ENCODE measurements at places on chromosomes 1 and 21.

- DNase-seq: peak; percentile 41
- peaks cover 56% of the 10 kb centered on the region for H3K36me3 ChIP-seq
- H3K27me3 ChIP-seq: no peaks in the 10 kb centered on the region
- H3K4me1 ChIP-seq: peaks cover 79% of the 10 kb centered on the region
These were observed 29.2 kb downstream of the RAP1A start for GRCh38 chr1:111648806-111649205.

DNA sequence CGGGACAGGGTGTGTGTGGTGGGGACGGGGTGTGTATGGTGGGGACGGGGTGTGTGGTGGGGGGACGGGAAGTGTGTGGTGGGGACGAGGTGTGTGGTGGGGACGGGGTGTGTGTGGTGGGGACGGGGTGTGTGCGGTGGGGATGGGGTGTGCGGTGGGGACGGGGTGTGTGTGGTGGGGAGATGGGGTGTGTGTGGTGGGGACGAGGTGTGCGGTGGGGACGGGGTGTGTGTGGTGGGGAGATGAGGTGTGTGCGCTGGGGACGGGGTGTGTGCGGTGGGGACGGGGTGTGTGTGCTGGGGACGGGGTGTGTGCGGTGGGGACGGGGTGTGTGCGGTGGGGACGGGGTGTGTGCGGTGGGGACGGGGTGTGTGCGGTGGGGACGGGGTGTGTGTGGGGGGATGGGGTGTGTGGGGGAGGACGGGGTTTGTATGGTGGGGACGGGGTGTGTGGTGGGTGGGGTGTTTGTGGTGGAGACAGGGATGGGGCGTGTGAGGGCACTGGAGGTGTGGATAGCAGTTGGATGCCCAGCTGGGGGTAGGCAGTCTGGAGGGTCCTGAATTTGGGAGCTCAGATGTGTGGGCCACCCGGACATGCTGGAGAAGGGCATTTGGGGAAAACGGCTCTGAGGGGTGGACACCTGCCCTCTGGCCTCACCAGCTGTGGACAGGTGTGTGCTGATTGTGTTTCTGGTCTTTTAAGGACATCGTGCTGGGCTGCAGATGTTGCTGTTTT lies 16.9 kb downstream of the IBA57 start:
- H3K4me1 ChIP-seq: peaks cover 13% of the 10 kb centered on the region
- H3K36me3 ChIP-seq: no peaks in the 10 kb centered on the region
- no peak for DNase-seq
- no peak overlapping the region for H3K4me3 ChIP-seq

GRCh38 chr21:39385299-39386145 lies 36.6 kb upstream of the HMGN1 start:
- DNase-seq: peak; percentile 74
- peak overlapping the region; percentile 66 for H3K4me3 ChIP-seq
- peaks cover 43% of the 10 kb centered on the region for H3K4me1 ChIP-seq
- H3K27me3 ChIP-seq: no peaks in the 10 kb centered on the region

DNA sequence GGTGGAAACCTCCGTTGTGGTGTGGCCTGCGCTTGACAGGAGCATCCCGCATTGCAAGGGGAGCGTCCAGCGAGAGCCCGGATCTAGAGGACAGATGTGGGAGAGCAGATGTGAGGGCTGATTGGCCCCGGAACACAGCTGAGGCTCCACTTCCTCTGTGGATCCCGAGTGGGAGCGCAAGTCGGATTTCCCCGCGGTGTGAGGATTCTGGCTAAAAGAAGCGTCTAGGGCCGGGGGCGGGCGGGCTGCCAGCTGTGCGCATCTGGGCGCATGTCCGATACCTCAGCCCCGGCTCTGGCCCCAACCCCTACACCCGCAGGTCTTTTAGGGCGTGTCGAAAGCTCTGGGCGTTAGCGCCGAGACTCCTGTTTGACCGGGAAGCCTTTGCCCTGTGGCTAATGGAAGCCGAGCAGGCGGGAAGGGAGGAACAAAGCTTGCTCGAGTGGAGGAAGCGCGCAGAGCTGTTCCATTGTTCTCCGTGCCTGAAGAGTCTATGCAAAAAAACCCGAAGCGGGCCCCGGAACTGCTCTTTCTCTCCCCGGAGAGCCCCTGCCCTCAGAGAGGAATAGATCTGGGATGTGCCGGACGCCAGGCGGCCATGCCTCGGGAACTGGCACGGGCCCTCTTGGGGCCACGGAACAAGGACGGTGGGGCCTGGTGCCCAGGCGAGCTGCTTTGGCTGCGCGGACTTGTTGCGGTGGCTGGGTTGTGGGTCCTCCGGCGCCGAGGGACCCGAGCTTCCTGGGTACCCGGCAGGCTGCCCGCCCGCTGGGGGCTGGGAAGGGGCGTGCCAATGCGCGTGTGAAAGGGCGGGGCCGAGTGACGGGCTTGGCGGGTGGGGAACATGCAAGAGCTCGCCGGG lies 111.1 kb downstream of the NAV1 start:
- H3K4me3 ChIP-seq: no peak overlapping the region
- H3K4me1 ChIP-seq: no peaks in the 10 kb centered on the region
- peaks cover 30% of the 10 kb centered on the region for H3K27me3 ChIP-seq
- no peak overlapping the region for H3K27ac ChIP-seq

- no peak overlapping the region for H3K27ac ChIP-seq
- peaks cover 12% of the 10 kb centered on the region for H3K27me3 ChIP-seq
- DNase-seq: no peak
- H3K4me3 ChIP-seq: no peak overlapping the region
These were observed 41.9 kb downstream of the JUN start for GRCh38 chr1:58741678-58742553.

DNA sequence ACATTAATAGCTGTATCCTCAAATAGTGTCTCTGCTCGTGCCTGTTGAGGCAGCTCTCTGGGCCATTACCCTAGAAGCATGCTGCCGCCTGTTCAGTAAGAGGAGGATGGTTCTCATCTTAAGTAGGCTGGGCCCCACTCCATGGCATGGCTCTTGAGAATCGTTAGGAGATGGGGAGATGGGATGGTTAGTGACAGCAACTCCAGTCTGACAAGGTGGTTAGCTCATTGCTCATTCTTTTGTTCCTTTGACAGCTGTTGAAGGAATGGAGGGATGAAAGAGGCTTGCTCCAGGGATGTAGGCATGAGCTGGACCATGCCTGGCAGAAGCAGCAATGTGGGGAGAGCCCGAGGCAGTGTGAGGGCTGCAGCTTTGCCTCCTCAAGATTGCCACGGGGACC lies 68.2 kb downstream of the MAP10 start:
- no peaks in the 10 kb centered on the region for H3K36me3 ChIP-seq
- H3K27me3 ChIP-seq: peaks cover 6% of the 10 kb centered on the region
- no peak overlapping the region for H3K27ac ChIP-seq
- H3K4me1 ChIP-seq: peaks cover 15% of the 10 kb centered on the region
- DNase-seq: no peak

DNA sequence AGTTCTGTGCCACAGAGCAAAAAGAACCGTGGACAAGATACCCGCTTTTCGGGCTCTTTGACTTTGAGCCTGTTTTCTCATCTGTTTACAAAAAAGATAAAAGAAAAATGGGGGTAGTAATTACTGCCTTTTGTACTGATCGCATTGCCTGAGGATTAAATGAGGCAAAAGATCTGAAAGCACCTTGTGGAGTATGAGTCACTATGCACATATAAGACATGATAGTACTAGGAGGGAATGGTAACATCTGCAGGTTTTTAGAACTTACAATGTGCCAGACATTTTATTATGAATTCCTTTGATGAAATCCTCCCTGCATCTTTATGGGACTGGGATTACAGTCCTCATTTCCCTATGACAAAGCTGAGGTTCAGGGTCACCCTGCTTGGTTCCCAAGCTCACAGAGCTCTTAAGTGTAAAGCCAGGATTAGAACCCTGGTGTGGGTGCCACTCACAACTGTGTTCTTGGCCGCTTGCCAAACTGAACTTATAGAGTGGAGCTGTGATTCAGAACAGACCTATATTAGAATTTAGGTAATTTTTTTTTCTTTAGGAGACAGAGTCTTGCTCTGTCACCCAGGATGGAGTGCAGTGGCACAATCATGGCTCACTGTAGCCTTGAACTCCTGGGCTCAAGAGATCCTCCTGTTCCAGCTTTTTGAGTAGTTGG lies 1.8 kb downstream of the DISC1 start:
- H3K36me3 ChIP-seq: no peaks in the 10 kb centered on the region
- peaks cover 28% of the 10 kb centered on the region for H3K4me1 ChIP-seq
- peak overlapping the region; percentile 74 for H3K4me3 ChIP-seq
- DNase-seq: peak; percentile 80
- no peaks in the 10 kb centered on the region for H3K27me3 ChIP-seq
- H3K27ac ChIP-seq: peak overlapping the region; percentile 51

GRCh38 chr1:232127190-232127589 lies 500.6 kb downstream of the DISC1 start:
- H3K4me3 ChIP-seq: no peak overlapping the region
- H3K4me1 ChIP-seq: peaks cover 8% of the 10 kb centered on the region
- H3K27me3 ChIP-seq: peaks cover 14% of the 10 kb centered on the region
- no peak for DNase-seq

GRCh38 chr1:86429835-86430234 lies 5.9 kb downstream of the CLCA2 start:
- no peak overlapping the region for H3K4me3 ChIP-seq
- peak; percentile 8 for DNase-seq
- H3K27ac ChIP-seq: no peak overlapping the region
- peaks cover 6% of the 10 kb centered on the region for H3K27me3 ChIP-seq

DNA sequence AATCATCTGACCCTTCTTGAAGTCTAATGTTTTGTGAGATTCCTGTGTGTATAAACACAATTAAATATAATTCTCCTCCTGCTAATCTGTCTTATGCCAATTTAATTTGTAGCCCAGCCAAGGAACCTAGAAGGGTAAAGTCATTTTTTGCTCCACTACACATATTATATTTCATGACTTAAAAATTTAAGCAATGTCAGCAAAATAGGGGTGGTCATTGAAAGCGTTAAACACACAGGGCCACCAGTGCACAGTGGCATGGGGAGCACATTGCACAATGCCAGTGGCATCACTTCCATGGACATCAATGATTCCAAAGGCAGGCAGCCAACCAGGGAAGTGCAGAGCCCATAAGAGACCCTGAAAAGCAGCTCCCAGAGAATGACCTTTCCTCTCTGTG lies 166.1 kb downstream of the AJAP1 start:
- H3K4me3 ChIP-seq: no peak overlapping the region
- H3K36me3 ChIP-seq: no peaks in the 10 kb centered on the region
- DNase-seq: no peak
- no peak overlapping the region for H3K27ac ChIP-seq
- no peaks in the 10 kb centered on the region for H3K27me3 ChIP-seq

- H3K36me3 ChIP-seq: no peaks in the 10 kb centered on the region
- H3K4me1 ChIP-seq: peaks cover 4% of the 10 kb centered on the region
- no peak for DNase-seq
These were observed 75.8 kb downstream of the FHAD1 start for GRCh38 chr1:15322648-15323350.

DNA sequence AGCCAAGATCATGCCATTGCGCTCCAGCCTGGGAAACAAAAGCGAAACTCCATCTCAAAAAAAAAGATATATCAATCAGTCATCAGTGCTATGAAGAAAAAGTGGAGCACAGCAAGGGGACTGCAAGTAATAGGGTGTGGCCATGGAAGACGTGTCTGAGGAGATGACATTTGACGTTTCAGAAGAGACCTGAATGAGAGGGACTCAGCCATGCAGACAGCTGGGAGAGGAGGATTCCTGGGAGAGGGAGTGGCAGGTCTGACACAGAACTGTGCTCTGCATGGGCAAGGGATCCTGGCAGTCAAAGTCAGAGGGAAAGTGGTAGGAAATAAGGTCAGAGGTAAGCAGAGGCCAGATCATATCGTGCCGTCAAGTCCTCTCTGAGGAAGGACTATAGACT lies 3.3 kb downstream of the LAX1 start:
- peak overlapping the region; percentile 17 for H3K4me3 ChIP-seq
- H3K4me1 ChIP-seq: peaks cover 40% of the 10 kb centered on the region
- no peak for DNase-seq
- peaks cover 54% of the 10 kb centered on the region for H3K36me3 ChIP-seq
- H3K27me3 ChIP-seq: no peaks in the 10 kb centered on the region

GRCh38 chr21:35833991-35834390 lies 226.3 kb downstream of the SETD4 start:
- no peaks in the 10 kb centered on the region for H3K36me3 ChIP-seq
- no peak for DNase-seq
- H3K27me3 ChIP-seq: peaks cover 10% of the 10 kb centered on the region
- no peak overlapping the region for H3K27ac ChIP-seq
- H3K4me1 ChIP-seq: peaks cover 2% of the 10 kb centered on the region
- no peak overlapping the region for H3K4me3 ChIP-seq

GRCh38 chr1:47635597-47635996 lies 197.8 kb downstream of the FOXD2 start:
- no peak for DNase-seq
- H3K36me3 ChIP-seq: no peaks in the 10 kb centered on the region
- H3K27ac ChIP-seq: no peak overlapping the region

DNA sequence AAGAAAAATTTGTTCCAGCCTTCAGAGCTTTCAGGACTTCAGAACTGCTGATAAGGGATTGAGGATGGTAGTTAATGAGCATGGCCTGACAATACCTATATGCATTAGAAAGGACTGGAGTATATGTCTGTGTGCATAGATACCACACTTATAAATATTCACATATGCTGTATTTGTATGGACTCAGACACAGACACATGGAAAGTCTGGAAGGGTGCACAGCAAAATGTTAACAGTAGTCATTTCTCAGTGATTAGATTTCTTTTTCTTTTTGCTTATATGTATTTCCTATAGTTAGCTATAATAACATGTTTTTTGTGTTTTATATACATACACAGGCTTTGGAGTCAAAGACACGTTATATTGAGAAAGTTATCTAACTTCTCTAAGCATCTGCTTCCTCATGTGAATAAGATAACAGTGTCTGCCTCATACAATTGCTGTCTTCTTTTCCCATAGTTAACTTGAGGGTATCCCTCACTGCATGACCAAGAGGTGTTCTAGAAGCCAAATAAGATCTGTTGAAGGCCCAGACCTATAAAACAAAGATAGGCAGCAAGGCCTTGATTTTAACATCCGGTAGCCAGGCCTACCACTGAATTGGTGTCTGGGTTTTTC lies 31.3 kb downstream of the INPP5B start:
- no peak overlapping the region for H3K27ac ChIP-seq
- peaks cover 16% of the 10 kb centered on the region for H3K4me1 ChIP-seq
- H3K36me3 ChIP-seq: no peaks in the 10 kb centered on the region
- H3K4me3 ChIP-seq: no peak overlapping the region
- H3K27me3 ChIP-seq: no peaks in the 10 kb centered on the region

DNA sequence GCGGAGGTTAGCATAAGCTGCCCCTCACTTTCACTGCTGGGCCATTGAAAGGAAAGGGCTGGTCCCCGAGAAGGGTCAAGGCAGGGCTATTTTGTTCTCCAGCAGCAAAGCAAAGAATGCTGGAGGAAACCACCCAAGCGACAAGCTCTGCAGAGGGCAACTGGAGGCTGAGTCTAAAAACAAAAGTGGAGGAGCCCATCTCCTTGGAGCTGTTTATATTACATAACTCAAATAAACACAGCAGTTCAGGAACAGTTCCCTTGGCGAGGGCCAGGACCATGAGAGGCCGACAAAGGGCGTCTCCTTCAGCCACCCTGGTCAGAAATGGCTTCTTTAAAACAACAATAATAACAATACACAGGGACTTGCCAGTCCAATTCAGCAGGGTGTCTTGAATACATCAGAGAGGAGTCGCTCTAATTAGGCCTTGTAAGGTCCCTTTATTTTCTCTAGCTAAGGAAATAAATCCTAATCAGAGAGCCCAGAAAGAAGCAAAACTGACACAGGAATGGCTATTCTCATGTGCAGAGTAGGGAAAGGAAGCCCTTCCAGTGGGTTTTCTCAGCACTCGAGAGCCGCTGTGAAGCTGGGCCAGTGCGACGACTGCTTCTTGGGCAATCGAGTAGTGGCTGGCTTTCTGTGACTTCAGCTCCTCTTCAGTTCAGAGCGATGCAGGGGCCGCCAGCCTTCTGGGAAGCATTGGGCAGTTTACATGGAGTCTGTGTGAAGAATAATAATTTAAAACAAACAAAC lies 57.0 kb upstream of the TARBP1 start:
- H3K36me3 ChIP-seq: no peaks in the 10 kb centered on the region
- no peaks in the 10 kb centered on the region for H3K27me3 ChIP-seq
- no peak overlapping the region for H3K4me3 ChIP-seq
- no peak overlapping the region for H3K27ac ChIP-seq
- no peaks in the 10 kb centered on the region for H3K4me1 ChIP-seq
